ENCODE measurements at places on chromosomes 3 and 15.

- no peak for DNase-seq
These were observed 11.7 kb downstream of the ATP6V1A start for GRCh38 chr3:113758389-113759024.

- DNase-seq, result no peak
These were observed 78.8 kb downstream of the BFSP2 start for GRCh38 chr3:133478624-133479023.

DNA sequence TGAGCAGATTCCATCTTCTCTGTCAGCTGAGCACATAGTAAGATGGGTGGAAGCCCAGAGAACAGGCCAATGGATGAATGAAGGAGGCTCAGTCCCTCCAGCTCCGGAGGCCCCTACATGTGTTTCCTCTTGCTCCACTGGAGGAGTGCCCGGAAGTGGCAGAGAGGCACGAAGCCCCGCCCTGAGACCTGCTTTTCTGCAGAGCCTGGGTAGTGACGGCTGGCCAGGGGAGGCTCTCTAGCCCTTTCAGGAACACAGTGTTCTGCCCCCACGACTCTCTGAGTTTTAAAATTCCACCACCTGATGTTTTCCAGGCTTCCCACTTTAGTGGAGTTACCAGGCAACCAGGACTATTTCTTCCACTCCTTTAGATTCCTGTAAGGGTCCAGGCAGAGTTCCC, 149.4 kb upstream of the SLC6A11 start:
- DNase-seq, result peak; percentile 8

GRCh38 chr3:150925751-150926201, 20.5 kb upstream of the MINDY4B start:
- peak; percentile 40 for DNase-seq

GRCh38 chr3:141707741-141708203, 30.3 kb upstream of the RNF7 start:
- no peak for DNase-seq

- DNase-seq, result no peak
These were observed 154.1 kb downstream of the WNT5A start for GRCh38 chr3:55333046-55333445.

- no peak for DNase-seq
These were observed 93.9 kb upstream of the RPL32 start for GRCh38 chr3:12935023-12935860.

GRCh38 chr3:9809239-9809614, 835 bp upstream of the TTLL3 start:
- no peak for DNase-seq

- no peak for DNase-seq
These were observed 53.8 kb upstream of the CORO2B start for GRCh38 chr15:68524753-68525584.

DNA sequence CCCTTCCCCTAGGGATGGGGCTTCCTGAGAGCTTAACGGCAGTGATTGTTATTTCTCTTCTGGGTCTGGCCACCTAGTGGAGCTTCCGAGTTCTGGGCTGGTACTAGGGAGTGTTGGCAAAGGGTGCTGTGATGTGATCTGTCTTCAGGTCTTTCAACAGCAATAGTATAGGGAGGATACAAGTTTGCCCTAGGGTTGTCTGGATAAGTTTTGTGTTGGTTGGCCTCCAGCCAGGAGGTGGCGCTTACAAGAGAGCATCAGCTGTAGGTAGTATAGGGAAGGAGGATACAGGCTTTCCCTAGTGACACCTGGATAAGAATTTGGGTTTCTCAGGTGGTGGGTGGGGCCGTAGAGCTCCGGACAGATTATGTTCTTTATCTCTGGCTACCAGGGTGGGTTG, 19.2 kb upstream of the CPOX start:
- DNase-seq, result no peak

- DNase-seq, result no peak
These were observed 360.8 kb downstream of the CHST2 start for GRCh38 chr3:143480344-143480743.

- no peak for DNase-seq
These were observed 18.6 kb downstream of the FGD5 start for GRCh38 chr3:14837186-14837877.

DNA sequence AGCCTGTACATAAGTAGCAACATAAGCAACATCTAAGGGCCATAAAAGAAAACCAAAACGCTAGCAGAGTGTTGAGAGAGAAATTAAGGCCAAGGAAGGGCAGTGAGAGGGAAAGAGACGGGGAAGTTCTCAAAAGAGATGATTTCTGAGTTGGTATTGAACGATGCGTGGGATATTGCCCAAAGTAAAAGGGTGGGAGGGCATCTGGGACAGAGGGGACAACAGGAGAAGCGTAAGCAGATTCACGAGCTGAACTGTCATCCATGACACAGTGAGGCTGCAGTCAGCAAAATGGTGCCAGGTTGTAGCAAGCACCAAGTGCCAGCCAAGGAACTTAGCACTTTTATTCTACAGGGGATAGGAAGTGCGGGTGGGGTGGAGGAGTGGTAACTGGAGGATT, 11.8 kb downstream of the NCEH1 start:
- no peak for DNase-seq

DNA sequence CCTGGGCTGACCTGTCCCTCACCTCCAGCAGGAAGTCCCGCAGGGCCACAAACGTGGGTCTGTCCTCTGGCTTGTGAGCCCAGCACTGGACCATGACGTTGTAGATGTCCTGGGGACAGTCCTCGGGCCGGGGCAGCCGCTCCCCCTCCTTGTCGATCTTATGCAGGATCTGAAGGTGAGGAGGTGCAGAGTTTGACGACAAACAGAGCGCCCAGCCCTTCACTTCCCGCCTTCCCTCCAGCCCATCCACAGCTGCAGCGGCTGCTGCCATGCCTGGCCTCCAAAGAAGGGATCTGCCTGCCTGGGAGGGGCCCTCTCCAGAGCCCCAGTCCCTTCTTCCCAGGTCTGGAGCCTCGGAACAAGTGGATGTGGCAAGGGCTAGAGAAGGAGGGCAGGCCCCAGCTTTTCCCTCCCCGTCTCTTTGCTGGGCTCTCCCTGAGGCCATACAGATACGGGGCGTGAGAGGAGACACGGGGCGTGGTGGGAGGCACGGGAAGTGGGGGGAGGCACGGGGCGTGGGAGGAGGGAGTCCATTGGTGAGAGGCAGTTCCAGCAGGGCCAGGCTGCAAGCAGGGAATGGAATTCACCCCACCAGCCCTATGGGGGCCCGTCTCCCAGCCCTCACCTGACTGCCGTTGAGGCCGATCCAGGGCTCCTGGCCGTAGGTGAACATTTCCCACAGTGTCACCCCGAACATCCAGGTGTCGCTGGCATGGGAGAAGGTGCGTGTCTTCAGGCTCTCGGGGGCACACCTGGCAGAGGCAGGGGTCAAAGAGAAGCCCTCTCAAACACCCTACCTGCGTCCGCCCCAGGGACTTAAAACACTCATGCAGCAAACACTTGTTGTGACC, 29.7 kb downstream of the TNK2 start:
- no peak for DNase-seq

DNA sequence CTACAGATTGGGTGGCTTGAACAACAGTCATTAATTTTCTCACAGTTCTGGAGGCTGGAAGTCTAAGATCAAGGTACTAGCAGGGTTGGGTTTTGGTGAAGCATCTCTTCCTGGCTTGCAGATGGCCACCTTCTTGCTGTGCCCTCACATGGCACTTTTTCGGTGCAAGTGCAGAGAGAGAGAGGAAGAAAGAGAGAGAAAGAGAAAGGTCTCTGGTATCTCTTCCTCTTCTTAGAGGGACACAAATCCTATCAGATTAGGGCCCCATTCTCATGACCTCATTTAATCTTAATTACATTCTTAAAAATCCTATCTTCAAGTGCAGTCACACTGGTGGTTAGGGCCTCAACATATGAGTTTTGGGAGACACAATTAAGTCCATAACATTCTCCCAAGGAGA, 167.1 kb downstream of the NFKBIZ start:
- DNase-seq, result no peak

DNA sequence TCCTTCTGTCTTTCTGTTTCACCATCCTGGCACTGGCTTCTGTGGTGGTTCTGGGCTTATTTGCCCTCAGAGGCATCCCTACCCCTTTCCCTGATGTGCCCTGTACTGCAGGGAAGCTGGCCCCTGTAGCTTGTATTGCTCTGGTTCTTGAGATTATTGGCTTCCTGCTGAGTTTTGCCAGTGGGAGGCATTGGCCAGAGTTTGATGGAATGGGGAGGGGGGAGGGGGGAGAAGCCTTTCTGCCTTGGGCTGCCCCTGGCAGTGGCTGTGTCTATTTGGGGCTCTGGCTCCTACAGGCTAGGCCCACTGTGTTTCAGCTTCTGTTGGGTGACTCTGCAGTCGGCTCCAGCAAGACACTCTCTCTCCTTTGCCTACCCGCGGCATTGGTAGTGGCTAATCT, 41.6 kb upstream of the SEMA6D start:
- DNase-seq, result no peak

DNA sequence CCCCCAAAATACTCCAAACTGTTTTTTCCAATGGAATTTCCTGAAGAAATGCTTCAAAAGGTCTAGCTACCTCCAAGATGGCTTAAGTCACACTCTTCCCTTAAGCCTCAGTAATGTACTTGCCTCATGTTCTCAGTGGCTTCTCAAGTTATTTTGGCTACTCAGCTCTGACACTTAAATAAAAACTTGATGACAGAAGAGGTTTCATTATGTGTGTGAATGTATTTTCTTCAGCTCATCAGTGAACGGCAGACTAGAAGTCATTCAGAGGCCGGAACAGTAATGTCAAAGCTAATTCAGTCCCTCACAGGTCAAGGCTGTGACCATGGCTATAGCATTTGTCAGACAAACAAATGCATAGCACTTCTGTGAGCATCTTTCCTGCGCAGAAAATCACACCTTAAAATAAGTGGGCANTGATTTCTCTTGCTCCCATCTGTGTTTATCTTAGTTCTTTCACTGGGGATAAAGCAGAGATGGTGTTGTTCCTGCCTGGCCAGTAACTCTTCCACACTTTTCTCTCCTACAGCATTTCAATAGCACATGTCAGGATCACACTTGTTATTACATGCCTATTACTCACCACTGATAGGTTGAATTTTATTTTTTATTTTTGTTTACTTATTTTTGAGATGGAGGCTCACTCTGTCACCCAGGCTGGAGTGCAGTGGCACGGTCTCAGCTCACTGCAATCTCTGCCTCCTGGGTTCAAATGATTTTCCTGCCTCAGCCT, 68.5 kb upstream of the PLCL2 start:
- DNase-seq, result no peak

DNA sequence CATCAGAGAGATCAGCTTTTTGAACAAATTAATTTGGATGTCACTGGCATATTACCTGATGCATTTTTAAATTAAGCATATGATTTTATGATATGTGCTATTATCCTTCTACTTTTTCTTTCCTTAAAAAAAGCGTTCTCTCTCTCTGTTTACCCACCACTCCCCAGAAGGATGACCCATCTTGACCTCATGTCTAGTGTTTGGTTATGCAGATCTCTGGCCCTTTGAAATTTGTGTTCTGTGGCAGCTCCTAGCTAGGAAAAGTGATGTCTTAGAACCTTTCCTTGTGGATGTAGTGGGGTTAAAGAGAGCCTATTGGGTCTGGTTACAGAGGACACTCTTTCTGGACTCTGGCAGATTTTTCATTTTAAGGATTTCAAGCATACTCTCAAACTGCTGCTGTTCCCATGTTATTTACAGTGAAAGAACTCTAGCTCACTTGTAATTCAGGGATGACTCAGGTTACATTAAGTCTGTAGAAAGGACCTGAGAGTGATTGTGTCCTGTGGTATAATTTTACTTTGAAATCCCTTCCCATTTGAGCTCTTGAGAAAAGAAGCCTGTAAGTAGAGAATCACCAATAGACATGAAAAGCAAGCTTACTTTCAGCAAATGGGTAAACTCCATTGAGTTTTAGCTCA, 23.8 kb downstream of the ARHGEF26 start:
- DNase-seq, result no peak

DNA sequence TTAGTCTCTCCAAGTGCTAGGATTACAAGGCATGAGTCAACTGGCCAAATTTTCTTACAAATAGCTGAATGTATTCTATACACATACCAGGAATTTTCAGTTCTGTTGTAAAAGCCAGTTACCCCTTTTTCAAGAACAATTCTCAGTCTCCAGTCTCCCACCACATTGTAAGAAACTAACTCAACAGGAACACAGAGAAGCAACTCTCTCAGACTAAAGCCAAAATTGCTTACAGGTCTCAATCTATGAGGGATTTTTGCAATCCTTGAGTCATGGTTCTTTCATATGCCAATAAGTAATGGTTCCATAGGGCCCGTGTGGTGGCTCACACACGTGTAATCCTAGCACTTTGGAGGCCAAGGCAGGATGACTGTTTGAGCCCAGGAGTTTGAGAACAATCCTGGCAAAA, 8.5 kb downstream of the IP6K2 start:
- DNase-seq, result no peak

GRCh38 chr15:94383706-94384105, 152.3 kb downstream of the MCTP2 start:
- no peak for DNase-seq
